HepG2 (cell line): ENCODE measurements at places on chromosomes 2 and 18. TPM values are rescaled to one million over a fixed set of nuclear protein-coding genes. Genes with fewer than 3 reads are reported as not detected.

The RGPD4 gene
- total RNA-seq = not detected in 2 replicates

The CPS1 gene
- total RNA-seq = 44.9 and 51.7 TPM in 2 replicates

The SLC4A3 gene
- total RNA-seq = 0.10 and 0.18 TPM in 2 replicates

The TOGARAM2 gene
- under 0.01 TPM in 1 of 2 replicates, not detected in the other for total RNA-seq

The PRKCE gene
- 3.9 and 4.0 TPM in 2 replicates for total RNA-seq

The DSC2 gene
- total RNA-seq = 19.6 and 24.9 TPM in 2 replicates

The VIT gene
- total RNA-seq = not detected in 2 replicates

GRCh38 chr2:117555965-117556364 lies 258.5 kb upstream of the DDX18 start:
- H3K27ac ChIP-seq = no peak overlapping the region
- no peak for DNase-seq
- no peak overlapping the region for H3K4me3 ChIP-seq
- no peaks in the 10 kb centered on the region; the same call in 2 of the 3 replicates for H3K27me3 ChIP-seq
- H3K36me3 ChIP-seq = no peaks in the 10 kb centered on the region

GRCh38 chr2:170335351-170335750 lies 157.4 kb downstream of the MYO3B start:
- no peak overlapping the region for H3K27ac ChIP-seq
- H3K27me3 ChIP-seq = no peaks in the 10 kb centered on the region
- H3K36me3 ChIP-seq = no peaks in the 10 kb centered on the region

- peak; percentile 55 for DNase-seq
- H3K27me3 ChIP-seq = no peaks in the 10 kb centered on the region
- no peak overlapping the region for H3K27ac ChIP-seq
- H3K36me3 ChIP-seq = no peaks in the 10 kb centered on the region
These were observed 87.9 kb downstream of the MEIS1 start for GRCh38 chr2:66522611-66523376.

DNA sequence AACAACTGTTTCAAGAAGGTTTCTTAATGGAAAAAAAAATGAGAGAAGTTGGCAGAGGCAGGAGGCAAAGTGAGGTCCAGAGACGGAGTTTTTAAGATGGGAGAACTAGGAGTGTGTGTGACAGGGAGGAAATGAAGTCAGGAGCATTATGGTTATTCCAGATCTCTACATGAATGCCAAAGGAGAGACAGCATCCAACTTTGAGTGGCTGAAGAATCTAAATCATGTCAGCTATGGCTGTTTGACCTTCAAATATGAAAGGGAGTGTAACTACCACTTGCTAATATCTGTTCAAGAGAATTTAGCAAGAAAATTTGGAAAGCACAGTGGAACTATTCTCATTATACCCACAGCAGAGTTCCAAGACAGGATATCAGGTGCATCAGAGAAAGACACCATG lies 81.2 kb upstream of the CCBE1 start:
- no peaks in the 10 kb centered on the region for H3K36me3 ChIP-seq
- DNase-seq = no peak
- H3K27ac ChIP-seq = no peak overlapping the region
- H3K4me1 ChIP-seq = no peaks in the 10 kb centered on the region

- DNase-seq = peak; percentile 88
- H3K27ac ChIP-seq = peak overlapping the region; percentile 75
- no peak overlapping the region for H3K4me3 ChIP-seq
- H3K36me3 ChIP-seq = no peaks in the 10 kb centered on the region; the same call in 1 of the 2 replicates
- no peaks in the 10 kb centered on the region for H3K27me3 ChIP-seq
These were observed 147.1 kb downstream of the FMNL2 start for GRCh38 chr2:152481881-152482583.

GRCh38 chr18:24368749-24369148 lies 28.9 kb downstream of the OSBPL1A start:
- H3K27me3 ChIP-seq = 0 out of 3 replicates have a peak, but pooled peaks cover 4% of the 10 kb centered on the region
- H3K4me1 ChIP-seq = no peaks in the 10 kb centered on the region
- no peak overlapping the region for H3K27ac ChIP-seq
- no peak for DNase-seq

DNA sequence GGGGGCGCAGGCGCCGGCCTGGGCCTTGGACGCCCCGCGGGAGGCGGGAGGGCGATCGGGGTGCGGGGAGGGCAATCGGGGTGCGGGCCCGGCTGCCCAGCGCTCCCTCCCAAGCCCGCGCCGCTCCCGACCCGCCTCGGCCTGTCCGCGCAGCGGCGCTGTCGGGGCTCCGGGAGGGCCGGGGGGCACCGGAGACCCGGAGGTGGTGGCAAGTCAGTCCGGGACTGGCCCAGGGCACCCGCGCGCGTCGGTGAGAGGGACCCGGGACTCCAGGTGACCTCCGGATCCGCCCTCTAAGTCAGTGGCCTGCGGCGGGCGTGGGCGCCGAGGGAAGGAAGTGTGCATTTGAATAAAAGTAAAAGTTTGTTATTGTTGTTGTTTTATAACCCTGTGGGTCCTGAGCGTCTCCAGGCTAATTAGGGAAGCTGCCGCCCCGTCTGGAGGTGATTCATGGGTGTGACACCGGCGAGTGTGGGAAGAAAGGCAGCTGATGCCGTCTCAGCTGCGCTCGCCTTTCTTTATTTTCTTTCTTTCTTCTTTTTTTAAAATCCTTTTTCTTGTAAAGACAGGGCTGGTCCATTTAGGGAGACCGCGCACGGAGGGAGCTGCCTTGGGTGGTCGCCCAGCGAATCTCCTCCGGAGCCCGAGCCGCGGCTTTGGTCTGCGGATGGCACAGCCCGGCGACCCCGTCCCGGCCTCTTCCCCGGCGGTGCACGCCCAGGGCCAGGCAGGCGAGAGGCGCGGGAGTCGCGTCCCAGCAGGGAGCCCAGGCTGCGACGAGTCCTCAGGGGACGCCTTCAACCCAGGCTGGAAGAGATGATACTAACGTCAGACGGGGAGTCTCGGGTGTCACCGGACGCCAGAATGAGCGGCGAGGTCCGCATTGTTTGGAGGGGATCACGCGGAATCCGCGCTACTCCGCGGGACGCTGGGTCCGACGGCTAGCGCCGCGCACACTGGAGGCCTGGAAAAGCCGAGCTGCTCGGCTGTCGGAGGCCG lies 627 bp upstream of the CRACDL start:
- DNase-seq = no peak
- no peaks in the 10 kb centered on the region for H3K36me3 ChIP-seq
- peaks cover 69% of the 10 kb centered on the region for H3K27me3 ChIP-seq
- H3K4me1 ChIP-seq = peaks cover 13% of the 10 kb centered on the region
- peak overlapping the region; percentile 62; the same call in 1 of the 2 replicates for H3K4me3 ChIP-seq

DNA sequence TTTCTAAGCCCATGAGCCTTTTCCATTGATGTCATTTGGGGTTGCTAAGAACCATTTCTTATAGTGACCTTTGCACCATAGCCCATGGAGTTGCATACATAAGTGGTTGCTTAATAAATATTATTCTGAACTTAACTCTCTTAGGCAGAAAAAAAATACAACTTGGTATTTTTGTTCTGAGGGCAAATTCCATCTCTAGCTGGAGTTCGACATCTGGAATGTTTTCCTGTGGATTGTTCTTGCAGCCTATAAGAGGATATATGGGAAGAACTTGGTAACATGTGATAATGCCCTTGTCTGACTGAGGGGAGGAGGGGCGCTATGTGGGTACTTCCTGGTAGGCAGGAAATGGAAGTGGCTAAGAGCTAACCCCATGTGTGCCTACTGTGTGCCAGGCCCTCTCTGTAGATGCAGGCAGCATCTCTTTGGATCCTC lies 20.7 kb downstream of the IGFBP2 start:
- no peak overlapping the region for H3K4me3 ChIP-seq
- H3K4me1 ChIP-seq = peaks cover 78% of the 10 kb centered on the region
- no peaks in the 10 kb centered on the region for H3K36me3 ChIP-seq
- peak; percentile 59 for DNase-seq
- no peaks in the 10 kb centered on the region for H3K27me3 ChIP-seq

GRCh38 chr18:58896734-58897508 lies 32.2 kb downstream of the ZNF532 start:
- H3K4me3 ChIP-seq = no peak overlapping the region
- no peak overlapping the region for H3K27ac ChIP-seq
- H3K4me1 ChIP-seq = no peaks in the 10 kb centered on the region

- H3K4me3 ChIP-seq = peak within 1 kb of the TSS; percentile 95
- peaks cover 59% of the 10 kb centered on the region for H3K4me1 ChIP-seq
- peak within 1 kb of the TSS; percentile 99 for H3K27ac ChIP-seq
- no peaks in the 10 kb centered on the region for H3K36me3 ChIP-seq
- DNase-seq = no peak
- H3K27me3 ChIP-seq = no peaks in the 10 kb centered on the region
These were observed at the start of gene CLASP1 for GRCh38 chr2:121649149-121649595. Gene CLASP1 (minus strand): TSS chr2:121649462. CDS start chr2:121605895, 43,567 bp downstream.

- H3K36me3 ChIP-seq = peaks cover 16% of the 10 kb centered on the region
- no peaks in the 10 kb centered on the region; the same call in 2 of the 3 replicates for H3K27me3 ChIP-seq
- no peak for DNase-seq
- H3K4me1 ChIP-seq = peaks cover 41% of the 10 kb centered on the region
- peak overlapping the region; percentile 61 for H3K27ac ChIP-seq
- peak overlapping the region; percentile 86 for H3K4me3 ChIP-seq
These were observed 519 bp downstream of the TEX261 start for GRCh38 chr2:70994009-70994698.

DNA sequence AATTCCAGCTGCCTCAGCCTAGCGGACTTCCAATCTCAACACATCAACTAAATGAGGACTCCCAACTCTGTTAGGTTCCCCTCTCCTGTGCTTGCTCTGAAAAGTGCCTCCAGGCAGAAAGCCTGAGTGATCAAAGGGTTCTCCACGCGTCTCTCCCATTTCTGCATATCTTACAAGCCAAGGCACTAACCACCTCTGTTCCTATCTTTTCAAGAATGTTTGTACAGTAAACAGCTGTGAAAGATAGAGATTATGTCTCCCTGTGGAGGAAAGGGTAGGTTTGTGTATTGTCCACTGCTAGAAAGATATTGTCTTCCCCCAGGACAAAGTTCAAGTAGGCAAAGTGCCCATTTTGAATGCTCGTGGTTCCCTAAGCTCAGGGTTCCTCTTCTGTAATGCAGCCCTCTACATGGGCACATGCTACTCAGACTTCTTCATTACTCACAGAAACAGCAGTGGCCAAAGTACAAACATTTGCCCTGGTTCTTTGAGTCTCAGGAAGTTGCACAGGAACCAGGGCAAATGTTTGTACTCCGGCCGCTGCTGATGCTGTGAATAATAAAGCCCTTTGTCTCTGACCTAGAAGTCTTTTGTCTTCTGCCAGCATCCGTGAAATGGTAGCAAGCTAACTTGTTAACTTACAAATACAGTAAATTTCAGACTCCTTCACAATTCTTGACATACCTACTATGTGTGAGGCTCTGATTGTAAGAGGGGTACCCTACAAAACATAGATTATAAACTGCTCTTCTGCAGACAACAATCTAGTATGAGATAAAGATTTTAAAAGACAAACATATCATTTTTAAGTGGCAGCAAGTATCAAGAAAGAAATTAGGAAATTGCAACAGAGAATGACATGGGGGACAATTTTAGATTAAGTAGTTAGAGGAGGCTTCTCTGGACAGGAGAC lies 44.5 kb downstream of the PKDCC start:
- no peaks in the 10 kb centered on the region for H3K36me3 ChIP-seq
- H3K4me1 ChIP-seq = peaks cover 85% of the 10 kb centered on the region
- peak; percentile 98 for DNase-seq

- no peaks in the 10 kb centered on the region; the same call in 1 of the 2 replicates for H3K27me3 ChIP-seq
- no peak overlapping the region for H3K4me3 ChIP-seq
- H3K27ac ChIP-seq = no peak overlapping the region
- DNase-seq = no peak
These were observed 95.7 kb downstream of the TPGS2 start for GRCh38 chr18:36733150-36733549.

DNA sequence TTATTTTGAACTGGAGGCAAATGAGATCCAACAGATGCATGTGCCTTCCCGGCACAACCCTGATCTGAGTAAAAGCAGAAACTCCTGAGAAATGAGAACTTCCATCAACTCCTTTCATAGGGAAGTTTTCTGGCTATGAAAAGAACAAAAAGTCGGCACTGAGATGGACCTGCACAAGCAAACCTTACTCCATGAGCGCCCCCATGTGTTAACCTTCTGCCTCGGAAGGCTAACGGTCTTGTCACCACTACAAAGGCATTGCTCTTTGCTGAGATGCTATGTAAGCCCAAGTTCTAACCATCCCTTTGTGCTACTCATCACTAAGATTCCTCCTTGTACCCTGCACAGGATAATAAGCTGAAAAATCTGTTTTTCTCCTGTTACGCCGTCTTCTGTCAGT lies 57.3 kb upstream of the SULT1C3 start:
- no peak overlapping the region for H3K27ac ChIP-seq
- DNase-seq = peak; percentile 31
- H3K36me3 ChIP-seq = no peaks in the 10 kb centered on the region
- no peak overlapping the region for H3K4me3 ChIP-seq
- H3K27me3 ChIP-seq = no peaks in the 10 kb centered on the region

GRCh38 chr2:157325786-157326185 lies at the start of gene ERMN:
Gene ERMN (minus strand): TSS chr2:157325824. CDS start chr2:157325642, 182 bp downstream.
- no peaks in the 10 kb centered on the region for H3K36me3 ChIP-seq
- no peak for DNase-seq
- no peaks in the 10 kb centered on the region for H3K27me3 ChIP-seq
- H3K4me1 ChIP-seq = no peaks in the 10 kb centered on the region

DNA sequence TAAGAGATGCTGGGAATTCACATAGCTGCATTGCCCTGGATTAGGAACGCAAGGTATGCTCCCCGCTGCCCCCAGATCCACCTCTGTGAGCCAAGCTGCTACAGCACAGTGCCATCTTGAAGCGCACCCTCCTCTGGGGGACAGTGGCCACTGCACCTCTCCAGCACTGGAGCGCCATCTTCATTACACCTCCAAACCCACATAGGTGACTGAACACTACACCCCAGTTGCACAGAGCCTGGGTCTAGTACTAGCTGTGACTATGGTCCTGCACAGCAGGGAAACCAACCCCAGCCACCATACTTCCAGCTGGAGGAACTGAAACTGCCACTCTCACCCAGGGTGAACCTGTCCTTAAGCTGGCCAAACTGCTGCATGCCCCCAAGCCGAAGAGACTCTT lies 84.6 kb downstream of the TMEM237 start:
- no peak overlapping the region for H3K4me3 ChIP-seq
- no peak for DNase-seq
- peaks cover 14% of the 10 kb centered on the region for H3K4me1 ChIP-seq
- no peaks in the 10 kb centered on the region for H3K36me3 ChIP-seq
- no peaks in the 10 kb centered on the region for H3K27me3 ChIP-seq

GRCh38 chr2:9483107-9483506 lies 8.8 kb downstream of the IAH1 start:
- H3K36me3 ChIP-seq = peaks cover 35% of the 10 kb centered on the region
- no peak overlapping the region for H3K27ac ChIP-seq
- DNase-seq = no peak
- no peak overlapping the region for H3K4me3 ChIP-seq
- H3K4me1 ChIP-seq = peaks cover 24% of the 10 kb centered on the region
- no peaks in the 10 kb centered on the region for H3K27me3 ChIP-seq

- H3K27ac ChIP-seq = no peak overlapping the region
- no peaks in the 10 kb centered on the region for H3K36me3 ChIP-seq
- no peak overlapping the region for H3K4me3 ChIP-seq
- no peaks in the 10 kb centered on the region for H3K4me1 ChIP-seq
- H3K27me3 ChIP-seq = no peaks in the 10 kb centered on the region; the same call in 1 of the 2 replicates
- no peak for DNase-seq
These were observed 326.2 kb downstream of the SETBP1 start for GRCh38 chr18:45006934-45007333.

GRCh38 chr2:119352357-119352756 lies 14.3 kb downstream of the C2orf76 start:
- no peaks in the 10 kb centered on the region for H3K4me1 ChIP-seq
- no peak overlapping the region for H3K4me3 ChIP-seq
- H3K27me3 ChIP-seq = no peaks in the 10 kb centered on the region
- H3K27ac ChIP-seq = no peak overlapping the region
- no peak for DNase-seq
